ENCODE measurements at places on chromosomes 4 and X.

DNA sequence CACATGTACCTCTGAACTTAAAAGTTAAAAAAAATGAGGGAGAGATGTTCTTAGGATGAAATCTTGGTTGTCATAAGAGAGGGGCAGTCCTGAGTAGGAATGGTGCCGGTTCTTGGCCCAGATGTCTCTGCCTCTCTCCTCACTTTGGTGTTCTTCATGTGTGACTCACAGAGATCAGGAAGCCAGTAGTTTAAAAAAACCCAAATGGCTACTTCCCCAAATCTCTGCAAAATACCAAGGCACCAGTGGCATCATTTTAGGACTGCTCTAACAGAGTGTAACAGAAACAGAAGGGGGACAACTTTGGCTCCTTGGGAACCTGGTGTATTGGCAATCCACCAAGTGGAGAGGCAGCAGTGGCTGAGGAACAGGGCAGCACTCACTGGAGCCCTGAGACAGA lies 116.8 kb downstream of the SCD5 start:
- no peak for DNase-seq

GRCh38 chr4:19883841-19884240 lies 367.9 kb upstream of the SLIT2 start:
- DNase-seq: no peak

DNA sequence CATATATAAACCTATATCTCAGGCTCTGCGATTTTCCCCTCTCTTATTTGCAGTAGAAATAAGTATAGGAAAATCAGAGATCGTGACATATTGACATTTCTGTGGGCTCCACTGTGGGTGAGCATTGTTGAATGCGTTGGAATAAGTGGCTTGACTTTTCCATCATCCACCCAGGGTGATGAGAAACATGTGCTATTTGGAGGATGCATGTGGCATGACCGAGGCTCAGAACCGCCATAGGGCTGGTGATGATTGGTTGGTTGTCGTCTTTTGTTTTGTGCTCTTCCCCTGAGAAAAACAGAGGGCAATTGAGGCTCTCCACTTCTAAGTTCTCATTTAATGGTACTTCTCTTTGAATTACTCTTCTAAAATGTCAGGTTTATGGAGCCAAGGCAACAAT lies 140.1 kb downstream of the MXRA5 start:
- no peak for DNase-seq

GRCh38 chrX:87975365-87975764 lies 457.8 kb downstream of the KLHL4 start:
- DNase-seq: no peak

DNA sequence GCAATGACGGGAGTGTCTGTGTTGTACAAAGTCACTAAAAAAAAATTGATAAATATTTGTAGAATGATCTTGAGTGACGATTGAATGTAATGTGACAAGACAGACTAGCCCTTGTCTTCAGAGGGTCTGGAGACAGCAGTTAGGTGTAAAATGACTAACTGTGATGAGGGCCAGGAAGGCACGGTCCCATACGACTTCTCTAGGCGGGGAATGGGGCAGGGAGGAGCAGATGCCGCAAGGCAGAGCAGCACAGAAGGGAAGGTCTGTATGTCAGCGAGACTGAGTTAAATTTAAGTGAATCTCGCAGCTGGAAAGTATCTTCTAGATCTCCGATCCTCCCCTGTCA lies 405 bp downstream of the CENPE start:
- no peak for DNase-seq

DNA sequence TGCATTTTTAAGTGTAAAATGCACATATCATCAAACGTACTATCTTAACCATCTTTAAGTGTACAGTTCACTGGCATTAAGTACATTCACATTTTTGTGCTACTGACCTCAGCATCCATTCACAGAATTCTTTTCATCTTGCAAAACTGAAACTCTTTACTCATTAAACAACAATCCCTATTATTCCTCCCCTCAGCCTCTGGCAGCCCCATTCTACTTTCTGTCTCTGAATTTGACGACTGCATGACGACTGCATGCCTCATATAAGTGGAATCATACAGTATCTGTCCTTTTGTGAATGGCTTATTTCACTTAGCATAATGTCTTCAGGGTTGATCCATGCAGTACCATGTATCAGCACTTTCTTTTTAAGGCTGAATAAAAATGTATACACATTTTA lies 38.7 kb downstream of the CNKSR2 start:
- DNase-seq: no peak

DNA sequence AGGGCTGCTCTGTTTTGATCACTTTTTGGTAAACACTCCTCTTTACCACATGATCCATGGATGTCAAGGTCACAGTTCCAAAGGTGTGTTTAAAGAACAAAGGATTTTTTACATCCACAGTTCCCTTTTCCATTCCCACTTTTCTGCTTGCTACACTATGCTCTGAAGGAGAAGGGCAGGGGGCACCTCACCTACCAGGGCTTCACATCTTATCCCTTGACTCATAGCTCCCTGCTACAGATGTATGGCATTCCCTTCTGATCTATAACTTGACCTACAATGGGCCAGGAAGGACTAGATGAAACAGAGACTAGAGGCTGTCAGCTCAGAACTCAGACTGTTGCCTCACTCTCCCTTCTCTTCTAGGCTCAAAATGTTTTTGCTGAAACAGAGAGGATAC lies 233.1 kb upstream of the RPS6KA3 start:
- no peak for DNase-seq

All from T47D (cell line).